Stomach (tissue), 19 donors: ENCODE measurements at places on chromosomes 3 and 15. TPM values are rescaled to one million over a fixed set of nuclear protein-coding genes. Genes with fewer than 3 reads are reported as not detected.

- peak; percentile 91 for DNase-seq
Observed at GRCh38 chr3:152266221-152266995, 2.3 kb upstream of the MBNL1 start.

DNA sequence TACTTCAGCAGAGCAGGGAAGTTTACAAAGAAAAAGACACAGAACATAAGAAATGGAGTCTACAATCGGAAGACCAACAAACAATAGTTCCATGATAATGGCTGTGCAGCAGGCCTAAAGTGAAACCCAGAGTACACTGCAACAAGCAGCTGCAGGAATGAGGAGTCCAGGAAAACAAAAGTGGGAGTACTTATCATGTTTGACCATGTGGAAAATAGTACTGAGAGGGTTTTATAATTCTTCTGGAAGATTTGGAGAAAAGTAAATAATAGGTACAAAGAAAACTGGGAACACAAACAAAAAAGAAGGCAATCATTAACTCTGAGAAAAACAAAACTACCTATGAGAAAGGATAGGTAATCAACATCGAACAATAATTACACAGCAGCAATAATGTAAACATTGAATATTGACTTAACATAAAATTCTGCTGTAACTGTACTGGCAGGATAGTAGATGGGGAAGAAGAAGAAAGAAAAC lies 87.5 kb downstream of the NEK10 start:
- no peak for DNase-seq

GRCh38 chr3:30607032-30607833 lies 832 bp downstream of the TGFBR2 start:
- peak; percentile 77 for DNase-seq

GRCh38 chr3:4856136-4856535 lies 123.1 kb upstream of the BHLHE40 start:
- DNase-seq: no peak

- DNase-seq: no peak
Observed at GRCh38 chr15:81349271-81349670, 24.7 kb downstream of the TMC3 start.

DNA sequence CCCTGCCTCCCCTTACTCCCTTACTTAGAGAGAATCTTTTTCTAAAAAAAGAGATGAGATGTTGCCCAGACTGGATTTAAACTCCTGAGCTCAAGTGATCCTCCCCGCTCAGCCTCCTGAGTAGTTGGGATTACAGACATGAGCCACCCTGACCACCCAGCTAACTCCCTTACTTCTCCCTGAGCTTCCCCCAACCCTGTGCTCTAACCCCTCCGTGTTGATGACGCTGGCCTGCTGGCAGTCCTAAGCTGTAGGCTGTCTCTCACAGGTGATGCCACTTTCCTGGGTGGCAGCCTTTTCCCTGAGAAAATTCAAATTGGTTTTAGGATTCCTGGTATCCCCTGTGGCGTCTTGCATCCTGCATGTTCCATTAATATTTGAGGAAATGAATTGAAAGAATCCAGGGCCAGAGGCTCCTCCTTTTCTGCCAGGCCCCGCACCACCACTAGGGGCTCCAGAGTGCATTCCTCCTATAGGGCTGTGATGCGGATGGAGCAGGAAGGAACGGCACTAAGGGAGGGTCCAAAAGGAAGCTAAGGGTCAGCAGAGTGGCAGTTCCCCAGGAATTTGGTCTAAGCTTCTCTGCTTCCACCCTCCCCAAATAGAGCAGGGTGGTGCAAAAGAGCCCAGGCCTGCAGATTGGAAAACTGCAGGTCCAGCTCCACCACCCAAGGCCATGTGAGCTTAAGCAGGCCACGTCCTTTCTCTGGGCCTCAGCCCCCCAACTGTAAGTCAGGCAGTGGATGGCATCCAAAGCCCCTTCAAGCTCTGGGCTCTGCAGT lies 101.1 kb downstream of the DAPK2 start:
- peak; percentile 88 for DNase-seq

- DNase-seq: no peak
Observed at GRCh38 chr15:57684491-57685151, 21.9 kb upstream of the POLR2M start.

DNA sequence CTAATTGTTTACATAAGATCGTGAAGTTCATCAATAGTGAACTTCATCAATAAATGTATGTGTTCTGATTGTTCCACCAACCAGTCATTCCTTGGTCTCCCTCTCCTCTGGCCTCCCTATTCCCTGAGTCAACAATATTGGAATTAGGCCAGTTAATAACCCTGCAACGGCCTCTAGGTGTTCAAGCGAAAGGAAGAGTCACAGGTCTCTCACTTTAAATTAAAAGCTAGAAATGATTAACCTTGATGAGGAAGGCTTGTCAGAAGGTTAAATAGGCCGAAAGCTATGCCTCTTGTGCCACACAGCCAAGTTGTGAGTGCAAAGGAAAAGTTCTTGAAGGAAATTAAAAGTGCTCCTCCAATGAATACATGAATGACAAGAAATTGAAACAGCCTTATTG lies 89.4 kb upstream of the ACKR4 start:
- DNase-seq: peak; percentile 7

DNA sequence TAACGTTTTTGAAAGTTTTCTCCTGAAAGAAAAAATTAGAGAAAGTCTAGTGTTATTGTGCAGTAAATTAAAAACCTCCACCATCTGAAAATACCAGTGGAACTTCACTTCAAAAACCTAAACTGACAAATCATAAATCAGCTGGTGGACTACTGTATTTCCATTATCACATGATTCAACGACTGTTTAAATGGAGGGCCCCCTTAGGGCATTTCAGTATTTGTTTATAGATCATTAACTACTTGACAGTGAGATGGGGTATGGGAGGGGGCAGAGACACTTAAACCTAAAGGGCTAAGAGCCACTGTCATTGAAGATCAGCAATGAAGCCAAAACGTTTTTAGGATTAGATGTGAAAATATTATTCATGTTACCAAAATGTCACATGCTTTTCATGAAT lies 8.8 kb upstream of the C15orf61 start:
- DNase-seq: no peak

DNA sequence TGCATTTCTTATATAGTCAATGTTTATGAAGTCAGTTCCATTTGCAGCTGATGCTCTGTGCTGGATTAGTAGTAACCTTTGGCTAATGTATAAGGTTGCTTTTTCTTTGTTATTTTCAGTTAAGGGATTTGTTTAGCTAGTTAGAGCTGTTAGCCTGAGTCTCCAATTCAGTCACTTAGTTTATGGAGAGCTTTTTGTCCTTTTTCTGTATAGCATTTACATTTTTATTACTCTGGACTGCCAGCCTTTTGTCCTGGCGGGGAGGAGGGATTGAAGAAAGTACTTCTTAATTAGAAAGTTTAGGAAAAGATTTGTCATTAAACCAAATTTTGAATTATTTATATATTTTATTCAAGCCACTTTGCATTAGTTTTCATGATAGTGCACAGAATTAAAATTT lies 52.0 kb downstream of the DNAJC13 start:
- no peak for DNase-seq

DNA sequence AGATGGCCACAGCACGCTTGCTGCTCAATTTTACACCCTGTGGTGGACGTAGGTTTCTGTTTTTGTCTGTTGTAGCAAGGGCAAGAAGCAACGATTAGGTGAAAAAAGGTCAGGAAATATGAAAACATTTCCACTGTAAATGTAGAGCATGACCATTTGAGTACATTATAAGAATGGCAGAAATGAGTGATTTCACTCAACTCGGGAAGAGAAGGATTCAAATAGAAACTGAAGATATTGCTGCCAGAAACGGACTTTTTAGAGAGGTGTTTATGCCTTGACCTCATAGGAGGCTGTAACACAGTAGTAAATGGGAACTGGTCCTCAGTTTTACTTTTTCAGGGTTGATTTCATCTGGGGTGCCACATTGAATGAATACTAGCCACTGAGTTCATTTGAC lies 33.1 kb upstream of the GASK1A start:
- DNase-seq: no peak

DNA sequence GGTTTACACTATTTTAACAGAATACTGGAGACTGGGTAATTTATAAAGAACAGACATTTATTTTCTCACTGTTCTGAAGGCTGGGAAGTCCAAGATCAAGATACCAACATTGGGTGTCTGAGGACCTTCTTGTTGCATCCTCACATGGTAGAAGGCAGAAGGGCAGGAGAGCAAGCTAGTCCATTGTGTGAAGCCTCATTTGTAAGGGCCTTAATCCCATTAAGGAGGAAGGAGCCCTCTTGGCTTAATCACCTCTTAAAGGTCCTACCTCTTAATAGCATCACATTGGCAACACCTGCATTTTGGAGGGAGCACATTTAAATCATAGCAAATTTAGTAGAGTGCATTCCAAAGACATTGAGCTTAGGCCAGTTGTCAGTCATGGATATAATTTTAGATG lies 26.2 kb downstream of the UBE2Q2 start:
- no peak for DNase-seq

- peak; percentile 94 for DNase-seq
Observed at GRCh38 chr15:64460206-64460723, at the start of gene ZNF609. Gene ZNF609 (plus strand): TSS chr15:64460578. CDS start chr15:64499420, 38,842 bp downstream.

- DNase-seq: no peak
Observed at GRCh38 chr15:46941241-46941640, 776.1 kb upstream of the SEMA6D start.

DNA sequence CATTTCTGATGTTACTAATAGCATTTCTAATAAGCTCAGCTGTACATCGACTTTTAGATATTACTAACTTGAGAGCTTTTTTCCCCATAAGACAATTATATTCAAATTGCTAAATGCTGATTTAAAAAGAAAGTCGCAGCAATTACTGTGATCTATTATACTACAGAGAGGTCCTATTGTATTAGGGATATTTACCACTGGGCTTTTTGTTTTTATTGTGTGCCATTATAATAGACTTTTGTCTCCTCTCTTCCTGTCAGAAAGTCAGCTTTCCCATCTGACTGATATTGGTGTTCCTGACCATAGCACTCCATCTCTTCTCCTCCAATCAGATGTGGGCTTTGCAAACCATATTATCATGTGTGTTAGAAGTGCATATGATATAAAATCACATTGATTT lies 27.2 kb upstream of the RYR3 start:
- no peak for DNase-seq

- DNase-seq: no peak
Observed at GRCh38 chr3:61730056-61730455, 168.7 kb downstream of the PTPRG start.

DNA sequence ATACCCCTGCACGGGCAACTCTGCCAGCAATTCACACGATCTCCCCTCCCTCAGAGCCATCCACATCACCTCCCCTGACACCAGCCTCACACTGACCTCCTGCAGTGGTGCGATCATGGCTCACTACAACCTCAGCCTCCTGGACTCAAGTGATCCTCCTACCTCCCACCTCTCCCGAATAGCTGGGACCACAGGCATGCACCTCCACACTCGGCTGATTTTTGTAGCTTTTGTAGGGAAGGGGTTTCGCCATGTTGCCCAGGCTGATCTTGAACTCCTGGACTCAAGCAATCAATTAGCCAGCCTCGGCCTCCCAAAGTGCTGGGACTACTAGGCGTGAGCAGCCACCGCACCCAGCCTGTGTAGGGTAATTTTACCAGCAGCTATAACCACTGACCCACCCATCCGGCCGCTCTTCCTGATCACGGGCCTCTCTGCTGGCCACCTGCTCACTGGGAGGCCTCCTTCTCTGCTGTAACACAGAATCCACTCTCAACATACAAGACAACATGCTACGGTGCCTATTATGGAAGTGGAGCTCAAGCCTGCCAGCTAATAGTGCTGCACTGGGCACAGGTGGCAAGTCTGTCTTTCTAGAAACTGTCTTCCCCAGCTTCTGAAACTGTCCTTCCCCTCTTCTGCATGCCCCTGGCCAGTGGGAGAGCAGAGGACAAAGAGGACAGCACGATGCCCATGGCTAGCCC lies 4.6 kb downstream of the GP9 start:
- DNase-seq: no peak

- DNase-seq: peak; percentile 62
Observed at GRCh38 chr3:155991212-155991611, 120.8 kb downstream of the GMPS start.

DNA sequence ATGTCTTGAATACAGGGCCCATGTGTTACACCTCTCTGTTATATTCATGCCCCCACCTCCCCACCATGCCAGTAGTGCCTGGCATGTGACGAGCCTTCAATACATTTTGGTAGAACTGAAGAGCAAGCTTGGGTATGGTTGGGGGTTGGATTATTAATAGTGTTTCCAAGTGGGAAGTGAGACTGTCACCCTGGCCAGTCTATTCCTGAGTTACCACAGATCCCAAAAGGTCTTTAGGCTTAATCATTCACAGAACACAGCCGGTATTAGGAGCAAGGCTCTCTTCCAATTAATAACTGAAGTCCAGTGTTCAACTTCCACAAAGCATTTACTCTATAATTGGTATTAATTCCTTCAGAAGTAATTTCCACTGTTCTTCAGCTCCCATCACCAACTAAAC lies 231.9 kb upstream of the LRTM1 start:
- no peak for DNase-seq

DNA sequence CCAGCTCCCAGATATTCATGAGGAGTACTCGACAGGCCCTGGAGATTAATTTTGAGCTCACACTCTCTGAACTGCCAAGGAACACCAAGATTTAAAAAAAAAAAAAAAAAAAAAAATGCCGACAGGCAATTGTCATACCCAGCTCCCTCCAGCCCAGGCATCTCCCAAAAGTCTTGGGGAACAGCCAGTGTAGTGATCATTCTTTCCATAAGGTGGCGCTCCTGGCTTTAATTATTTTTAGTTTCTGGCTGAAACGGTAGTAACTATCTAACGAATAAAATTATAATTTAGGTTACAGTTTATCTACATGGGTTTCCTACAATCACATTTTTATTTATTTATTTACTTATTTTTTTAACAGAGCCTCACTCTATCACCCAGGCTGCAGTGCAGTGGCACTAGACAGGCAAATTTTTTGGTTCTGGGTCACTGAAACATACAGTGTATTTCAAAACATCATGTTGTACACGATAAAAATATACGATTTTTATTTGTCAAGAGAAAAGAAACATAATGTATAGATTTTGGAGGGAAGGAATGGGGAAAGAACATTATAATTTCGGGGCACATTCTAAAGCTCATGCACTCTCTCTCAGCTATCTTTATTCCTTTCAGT lies 157.3 kb downstream of the ADAMTS9 start:
- peak; percentile 79 for DNase-seq

- DNase-seq: no peak
Observed at GRCh38 chr3:127849368-127849767, 27.1 kb upstream of the MGLL start.

GRCh38 chr3:195147649-195148080 lies 123.3 kb downstream of the XXYLT1 start:
- DNase-seq: peak; percentile 80

- no peak for DNase-seq
Observed at GRCh38 chr15:78130466-78131294, 565 bp downstream of the CIB2 start.

Gene FGF12
- 5.0 TPM for polyA plus RNA-seq

Gene CKMT1B
- polyA plus RNA-seq: 41.1 TPM

Gene AGBL1
- polyA plus RNA-seq: not detected

Gene RTP3
- polyA plus RNA-seq: not detected

Gene EXD1
- polyA plus RNA-seq: not detected

Gene KPNA1
- polyA plus RNA-seq: 6.7 TPM

Gene LRRC2
- 1.0 TPM for polyA plus RNA-seq

Gene DNAJA4
- 12.9 TPM for polyA plus RNA-seq

Gene CAMK1
- polyA plus RNA-seq: 37.2 TPM

Gene HES1
- polyA plus RNA-seq: 20.5 TPM
